ENCODE measurements at places on chromosomes 12 and 14. TPM values are rescaled to one million over a fixed set of nuclear protein-coding genes. Genes with fewer than 3 reads are reported as not detected.
A peak's percentile ranks its signal among the peaks of the same experiment; 100 is the strongest.

GRCh38 chr14:73809391-73809790 lies 42.2 kb upstream of the PTGR2 start:
- DNase-seq: no peak

GRCh38 chr12:44206045-44206444 lies 370.2 kb downstream of the TMEM117 start:
- no peak for DNase-seq

DNA sequence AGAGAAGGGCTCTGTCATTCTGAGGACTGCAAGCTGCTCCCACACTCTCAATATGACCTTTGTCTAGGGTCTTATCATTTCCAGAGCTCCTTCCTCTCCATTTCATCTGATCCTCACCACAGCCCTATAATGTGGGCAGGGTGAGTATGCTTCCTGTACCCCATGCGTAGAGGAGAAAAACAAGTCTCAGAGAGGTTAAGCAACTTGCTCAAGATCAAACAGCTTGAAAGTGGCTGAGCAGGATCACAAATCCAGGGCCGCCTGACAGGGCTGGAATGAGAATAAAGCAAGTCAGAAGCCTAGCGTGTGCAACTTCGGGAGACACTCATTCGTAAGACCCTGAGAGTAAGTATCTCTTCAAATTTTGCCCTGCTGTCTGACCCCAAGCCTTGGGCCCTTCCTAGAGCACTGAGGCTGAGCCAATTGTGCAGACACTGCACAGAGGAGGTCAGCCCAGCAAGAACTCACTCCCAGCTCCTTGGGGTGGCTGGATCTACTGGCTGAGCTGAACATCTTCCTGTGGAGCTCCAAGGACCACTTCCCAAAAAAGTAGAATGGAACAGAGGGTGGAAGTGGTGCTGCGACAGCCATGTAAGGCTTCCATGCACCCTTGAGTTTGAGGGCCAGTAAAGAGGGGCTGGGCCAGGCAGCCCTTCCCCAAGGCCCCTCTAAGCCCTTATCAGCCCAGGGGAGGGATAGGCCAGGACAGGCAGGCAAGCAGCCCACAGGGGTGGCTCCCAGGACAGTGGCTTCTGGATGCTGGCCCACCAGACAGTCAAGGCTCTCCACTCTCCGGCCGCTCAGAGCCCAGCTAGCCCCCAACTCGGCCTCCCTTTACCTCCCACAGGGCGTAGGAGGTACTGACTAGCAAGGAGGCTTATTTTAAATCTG lies 10.5 kb downstream of the ZFP36L1 start:
- DNase-seq: no peak

DNA sequence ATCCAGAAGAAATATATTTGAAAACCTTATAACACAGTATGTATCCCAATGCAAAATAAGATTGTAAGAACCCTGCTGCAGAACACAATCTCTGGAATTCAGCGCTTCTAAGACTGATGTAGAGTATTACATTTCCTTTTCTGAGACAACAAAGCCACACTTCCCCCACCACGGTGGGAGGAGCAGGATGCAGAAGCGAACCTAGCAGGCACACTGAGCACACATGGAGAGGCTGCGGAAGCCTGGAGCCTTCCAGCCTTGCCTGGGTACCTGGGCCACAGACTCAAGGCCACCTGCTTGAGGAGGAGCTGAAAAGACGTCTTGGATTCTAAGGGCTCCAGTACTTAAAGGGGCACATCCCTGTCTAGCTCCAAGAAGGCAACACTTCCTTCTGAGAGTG lies 46.4 kb downstream of the TCHP start:
- DNase-seq: peak; percentile 69

GRCh38 chr12:188910-189621 lies 24.9 kb downstream of the SLC6A12 start:
- peak; percentile 91 for DNase-seq

DNA sequence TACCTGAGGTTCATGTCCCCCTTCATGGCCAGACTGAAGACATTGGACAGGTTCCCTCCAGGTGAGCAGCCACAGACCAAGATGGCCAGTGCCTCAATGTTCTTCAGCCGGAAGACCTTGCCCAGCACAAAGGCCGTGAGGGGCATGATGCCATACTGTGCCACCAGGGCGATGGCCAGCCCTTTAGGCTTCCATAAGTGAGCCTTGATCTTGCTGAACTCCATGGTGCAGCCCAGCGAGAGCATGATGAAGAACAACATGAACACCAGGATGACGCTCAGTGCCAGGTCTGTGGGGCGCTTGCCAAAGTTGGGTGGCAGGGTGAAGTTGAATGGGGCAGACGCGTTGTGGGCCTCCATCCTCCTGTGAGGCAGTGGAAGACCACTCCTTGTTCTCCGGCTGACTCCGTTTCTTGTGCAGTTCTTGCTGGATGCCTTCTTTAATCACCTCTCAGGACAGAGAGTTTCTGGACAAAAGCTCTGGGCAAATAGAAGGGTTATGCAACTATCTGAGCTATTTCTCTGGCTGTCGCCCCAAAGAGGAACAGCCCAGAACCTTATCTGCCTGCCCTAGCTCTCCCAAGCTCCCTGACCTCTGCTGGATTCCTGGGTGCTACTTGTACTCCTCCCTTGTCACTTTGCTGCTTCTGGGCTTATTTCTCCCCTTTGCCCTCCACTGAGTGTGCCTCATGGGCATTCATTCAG lies at the start of gene SLC10A1:
Gene SLC10A1 (minus strand): TSS at position 445 of the 704 bp plus-strand sequence. CDS start 86 bp downstream, at position 359.
- no peak for DNase-seq

DNA sequence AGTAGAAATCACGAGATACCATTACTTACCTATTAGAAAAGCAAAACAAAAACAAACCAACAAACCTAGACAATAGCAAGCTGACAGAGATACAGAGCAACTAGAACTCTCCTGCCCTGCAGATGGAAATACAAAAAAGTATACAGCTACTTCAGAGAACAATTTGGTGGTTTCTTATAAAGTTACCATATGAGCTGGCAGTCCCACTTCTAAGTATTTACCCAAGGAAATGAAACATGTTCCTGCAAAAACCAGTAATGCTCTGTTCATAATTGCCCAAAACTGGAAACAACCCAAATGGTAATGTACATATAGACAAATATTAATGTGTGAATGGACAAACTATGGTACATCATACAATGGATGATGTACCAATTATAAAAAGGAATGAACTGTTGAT lies 31.7 kb downstream of the FUT8 start:
- no peak for DNase-seq

DNA sequence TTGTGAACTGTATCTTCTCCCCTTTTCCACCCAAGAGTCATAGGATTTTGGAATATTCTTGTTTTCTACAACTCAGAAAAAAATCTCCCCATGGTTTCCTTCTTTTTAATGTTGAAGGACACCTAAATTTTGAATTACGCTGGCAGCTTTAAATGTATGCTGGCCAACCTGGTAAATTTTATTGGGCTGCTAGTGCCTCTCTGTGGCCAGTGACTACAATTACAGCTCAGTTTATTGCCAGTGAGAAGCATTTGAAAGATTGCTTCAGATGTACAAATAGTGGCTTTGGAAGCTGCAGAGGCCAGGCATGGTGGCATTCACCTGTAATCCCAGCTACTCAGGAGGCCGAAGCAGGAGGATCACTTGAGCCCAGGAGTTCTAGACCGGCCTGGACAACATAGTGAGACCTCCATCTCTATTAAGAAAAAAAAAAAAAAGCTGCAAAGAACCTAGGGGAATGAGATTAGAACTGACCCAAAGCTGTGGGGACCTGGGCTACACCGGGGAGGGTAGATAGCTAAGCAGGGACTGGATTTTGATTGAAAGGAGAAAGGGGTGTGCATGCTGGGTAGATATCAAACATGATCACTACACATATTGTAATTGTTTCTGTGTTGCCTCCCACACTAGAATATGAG lies 7.6 kb upstream of the RAB21 start:
- peak; percentile 59 for DNase-seq

DNA sequence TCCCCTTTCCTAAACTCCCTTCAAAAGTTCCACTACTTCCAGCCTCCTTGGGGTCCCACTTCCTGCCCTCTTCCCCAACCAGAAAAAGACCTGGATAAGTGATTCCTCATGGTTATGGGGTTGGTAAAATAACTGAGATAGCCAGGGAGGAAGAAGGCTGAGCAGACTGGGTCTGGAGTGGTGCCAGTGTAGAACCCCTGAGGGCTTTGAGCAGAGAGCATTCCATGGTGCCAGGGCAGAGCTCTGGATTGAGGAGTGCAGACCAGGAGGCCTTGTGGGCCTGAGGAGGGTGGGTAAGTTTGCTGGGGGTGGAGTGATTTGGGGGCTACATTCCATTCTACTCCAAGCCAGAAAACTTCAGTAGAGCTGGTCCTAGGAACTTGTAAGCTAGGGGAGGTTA lies 9.5 kb upstream of the CISTR start:
- no peak for DNase-seq

- no peak for DNase-seq
Measured at GRCh38 chr12:110203546-110203945, 77.5 kb upstream of the ATP2A2 start.

GRCh38 chr12:124571556-124571955 lies 4.1 kb upstream of the NCOR2 start:
- no peak for DNase-seq

DNA sequence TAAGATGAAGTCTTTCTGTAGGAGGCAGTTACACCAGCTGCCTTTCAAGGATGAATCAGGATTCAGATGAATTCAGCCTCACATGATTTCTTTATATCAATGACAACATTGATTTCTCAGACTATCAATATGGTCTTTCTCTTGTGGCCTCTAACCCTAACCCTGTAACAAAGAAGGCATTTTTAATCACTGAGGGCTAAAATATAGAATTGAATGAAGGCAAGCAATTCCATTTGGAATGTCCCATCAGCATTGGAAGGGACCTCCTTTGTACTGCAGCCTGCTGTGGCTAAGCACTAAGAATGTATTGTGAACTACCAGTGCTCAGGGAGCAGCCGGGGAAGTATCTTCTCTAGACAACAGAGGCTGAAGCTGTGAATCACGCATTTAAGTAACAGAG lies 90.6 kb upstream of the FRMD6 start:
- DNase-seq: peak; percentile 47

DNA sequence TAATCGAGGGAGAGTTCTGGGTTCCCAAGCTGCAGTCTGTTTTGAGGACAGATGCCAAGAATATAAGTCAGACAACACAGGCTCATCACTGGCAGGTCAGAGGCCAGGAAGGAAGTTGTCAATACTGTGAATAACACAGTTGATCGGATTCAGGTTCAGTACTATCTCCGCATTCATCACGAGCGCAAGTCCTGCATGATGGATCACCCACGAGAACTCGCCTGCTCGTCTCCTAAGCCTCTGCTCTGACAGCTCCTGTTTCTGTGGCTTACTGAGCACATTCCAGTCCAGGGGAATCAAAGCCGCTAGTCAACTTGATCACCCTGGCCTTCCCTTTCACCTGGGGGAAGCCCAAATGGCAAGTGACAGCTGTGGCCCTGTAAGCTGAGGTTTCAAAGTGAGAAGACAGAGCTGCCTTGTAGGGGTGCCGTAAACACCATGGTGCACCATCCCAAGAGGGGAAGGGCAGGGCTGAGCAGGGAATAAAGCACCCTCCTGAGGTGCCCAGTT lies 60.1 kb upstream of the DICER1 start:
- no peak for DNase-seq

DNA sequence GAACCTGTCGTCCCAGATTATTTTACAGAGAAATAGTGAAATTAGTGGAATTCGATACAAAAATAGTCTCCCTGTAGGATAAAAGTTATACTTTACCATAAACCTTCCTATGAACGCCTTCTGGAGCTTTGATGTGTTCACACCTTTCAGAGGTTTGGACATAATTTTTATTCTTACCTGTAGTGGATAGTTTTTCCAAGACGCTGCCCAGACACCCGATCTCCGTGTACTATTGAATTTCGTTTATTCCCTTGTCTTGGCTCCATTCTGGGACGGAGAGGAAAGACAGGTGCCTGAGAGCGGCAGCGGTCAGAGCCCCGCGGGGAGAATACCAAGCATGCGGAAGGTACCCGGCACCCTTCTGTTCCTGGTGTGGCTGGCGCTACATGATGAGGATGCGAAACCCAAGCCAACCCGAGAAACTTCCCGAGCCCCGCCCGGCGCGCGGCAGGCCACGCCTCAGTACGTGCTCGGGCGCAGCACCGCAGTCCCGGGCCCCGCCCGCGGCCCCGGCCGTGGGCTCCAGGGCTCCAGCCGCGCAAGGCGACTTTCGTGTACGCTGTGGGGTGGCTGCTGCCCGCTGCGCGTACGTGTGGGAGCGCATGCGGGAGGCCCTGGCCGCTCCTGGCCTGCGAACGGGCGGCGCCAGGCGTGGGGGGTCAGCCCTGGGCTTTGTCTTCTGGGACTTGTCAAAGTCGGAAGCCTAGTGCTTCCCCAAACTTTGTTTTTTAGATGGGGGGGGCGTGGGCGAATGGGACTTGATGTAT lies 11.3 kb upstream of the SNAPC1 start:
- DNase-seq: no peak

GRCh38 chr12:100199347-100200149 lies 1.1 kb upstream of the ACTR6 start:
- peak; percentile 91 for DNase-seq

Gene GSG1
- not detected for total RNA-seq

Gene DEPDC4
- total RNA-seq: 8.3 TPM

Gene PWP1
- total RNA-seq: 52.0 TPM

Gene RERG
- total RNA-seq: not detected

Gene ENDOU
- not detected for total RNA-seq

Gene SLCO1C1
- not detected for total RNA-seq

Gene A2ML1
- 0.43 TPM for total RNA-seq

Gene MYH6
- 0.03 TPM for total RNA-seq
